ENCODE measurements at places on chromosomes 12 and 14.
A peak's percentile ranks its signal among the peaks of the same experiment; 100 is the strongest.

- no peak for DNase-seq
Observed at GRCh38 chr12:14905269-14906004, 19.8 kb upstream of the MGP start.

GRCh38 chr12:85007836-85008235 is 28.2 kb downstream of the TSPAN19 start:
- DNase-seq = no peak

DNA sequence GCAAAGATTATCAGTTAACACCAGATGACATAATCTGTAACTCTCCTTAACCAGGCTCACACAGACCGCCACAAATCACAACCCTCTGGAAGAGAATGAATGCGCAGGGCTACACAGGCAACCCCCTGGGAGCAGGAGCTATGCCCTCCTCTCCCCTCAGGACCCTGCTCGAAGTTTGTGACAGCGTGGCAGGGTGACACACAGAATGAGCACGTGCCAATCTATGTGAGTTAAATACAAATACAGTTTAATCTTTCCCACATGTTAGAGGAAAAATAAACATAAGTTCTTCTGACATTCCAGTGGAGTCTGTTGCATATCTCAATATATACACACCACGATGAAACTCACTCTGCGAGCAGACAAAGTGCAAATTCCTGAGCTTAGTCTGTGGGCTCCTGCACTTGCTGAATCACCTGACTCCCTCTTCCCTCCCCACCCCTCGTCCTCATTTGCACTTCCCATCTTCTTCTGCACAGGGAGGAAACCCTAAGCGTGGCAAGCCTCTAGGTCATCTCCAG is 37.6 kb downstream of the BCAT1 start:
- no peak for DNase-seq

DNA sequence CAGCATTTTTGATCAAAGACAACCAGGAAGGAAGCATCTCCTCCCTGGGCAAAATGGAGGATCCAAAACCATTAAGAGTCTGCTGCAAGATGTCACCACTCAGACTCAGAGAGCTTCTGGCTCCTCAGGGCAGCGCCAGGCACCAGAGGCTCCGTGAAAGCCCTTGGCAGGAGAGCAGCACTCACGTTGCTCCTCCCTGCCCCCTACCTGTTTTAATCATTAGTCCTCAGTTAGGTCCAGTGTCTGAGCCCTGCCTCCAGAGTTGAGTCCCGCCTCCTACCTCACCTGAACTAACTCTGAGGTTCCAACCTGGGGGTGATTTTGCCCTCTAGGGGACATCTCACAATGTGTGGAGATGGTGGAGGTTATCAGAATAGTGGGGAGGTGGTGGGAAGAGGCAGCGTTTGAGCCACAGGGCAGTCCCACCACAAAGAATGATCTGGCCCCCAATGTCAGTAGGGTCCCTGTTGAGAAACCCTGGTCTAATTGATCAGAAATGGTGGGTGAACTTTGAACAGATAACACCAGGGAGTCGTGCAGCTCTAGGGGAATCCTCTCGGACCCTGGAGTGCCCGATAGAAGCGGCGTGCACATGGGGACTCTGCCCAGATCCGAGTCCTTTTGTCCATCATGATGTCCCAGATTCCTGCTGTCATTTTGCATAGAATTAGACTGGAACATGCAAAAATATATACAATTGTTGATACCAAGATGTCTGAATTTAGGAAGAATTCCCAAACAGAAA is 156.7 kb upstream of the DIO3 start:
- no peak for DNase-seq

DNA sequence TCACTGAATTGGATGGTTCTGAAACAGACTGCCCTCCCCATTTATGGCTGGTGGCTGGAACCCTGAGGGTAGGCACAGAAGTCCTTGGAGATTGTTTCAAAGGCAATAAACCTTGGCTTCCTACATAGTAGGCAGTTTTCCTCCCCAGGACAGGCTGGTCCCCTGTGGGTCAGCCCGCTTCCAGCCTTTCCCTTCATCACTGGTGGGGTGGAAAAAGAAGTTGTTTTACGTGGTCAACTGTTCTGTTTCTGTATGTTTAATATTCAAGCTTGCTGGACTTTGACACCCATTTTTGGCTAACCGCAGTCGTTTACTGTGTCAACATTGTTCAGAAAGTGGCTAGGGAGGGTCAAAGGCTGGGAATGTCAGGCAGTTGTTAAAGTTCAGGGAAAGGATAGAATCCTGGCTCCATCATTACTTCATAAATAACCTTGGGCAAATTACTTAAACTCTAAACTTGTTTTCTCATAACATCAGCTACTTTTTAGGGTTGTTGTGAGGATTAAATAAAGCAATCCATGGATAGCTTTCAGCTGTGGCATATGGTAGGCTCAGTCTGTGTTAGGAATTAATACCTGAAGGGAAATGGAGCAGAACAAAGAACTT is 2.4 kb downstream of the KLHDC2 start:
- no peak for DNase-seq

GRCh38 chr14:49677643-49678042 is 10.4 kb downstream of the POLE2 start:
- no peak for DNase-seq

DNA sequence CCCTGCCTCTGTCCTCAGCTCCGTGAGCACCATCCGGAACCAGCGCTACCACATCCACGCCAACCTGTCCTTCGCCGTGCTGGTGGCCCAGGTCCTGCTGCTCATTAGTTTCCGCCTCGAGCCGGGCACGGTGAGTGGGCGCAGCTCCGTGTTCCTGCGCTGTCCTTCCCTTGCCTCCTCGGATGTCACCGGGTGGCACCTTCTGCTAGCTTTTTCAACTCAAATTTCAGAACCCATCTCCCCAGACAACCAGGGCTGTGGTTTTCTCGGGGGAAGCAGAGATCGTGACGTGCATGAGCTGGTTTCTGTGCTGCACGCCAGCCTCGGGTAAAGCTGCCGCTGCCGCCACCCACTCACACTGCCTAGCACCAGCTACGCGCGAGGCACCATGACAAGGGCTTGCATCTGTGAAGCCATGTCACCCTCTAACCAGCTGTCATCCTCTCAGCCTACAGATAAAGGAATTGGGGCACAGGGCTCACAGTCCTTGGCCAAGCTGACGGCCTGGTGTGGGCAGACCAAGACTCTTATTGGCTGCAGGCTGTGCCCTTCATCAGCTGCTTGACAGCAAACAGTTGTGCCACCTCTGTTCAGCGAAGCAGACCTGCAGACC is 152.1 kb downstream of the ADGRD1 start:
- no peak for DNase-seq

DNA sequence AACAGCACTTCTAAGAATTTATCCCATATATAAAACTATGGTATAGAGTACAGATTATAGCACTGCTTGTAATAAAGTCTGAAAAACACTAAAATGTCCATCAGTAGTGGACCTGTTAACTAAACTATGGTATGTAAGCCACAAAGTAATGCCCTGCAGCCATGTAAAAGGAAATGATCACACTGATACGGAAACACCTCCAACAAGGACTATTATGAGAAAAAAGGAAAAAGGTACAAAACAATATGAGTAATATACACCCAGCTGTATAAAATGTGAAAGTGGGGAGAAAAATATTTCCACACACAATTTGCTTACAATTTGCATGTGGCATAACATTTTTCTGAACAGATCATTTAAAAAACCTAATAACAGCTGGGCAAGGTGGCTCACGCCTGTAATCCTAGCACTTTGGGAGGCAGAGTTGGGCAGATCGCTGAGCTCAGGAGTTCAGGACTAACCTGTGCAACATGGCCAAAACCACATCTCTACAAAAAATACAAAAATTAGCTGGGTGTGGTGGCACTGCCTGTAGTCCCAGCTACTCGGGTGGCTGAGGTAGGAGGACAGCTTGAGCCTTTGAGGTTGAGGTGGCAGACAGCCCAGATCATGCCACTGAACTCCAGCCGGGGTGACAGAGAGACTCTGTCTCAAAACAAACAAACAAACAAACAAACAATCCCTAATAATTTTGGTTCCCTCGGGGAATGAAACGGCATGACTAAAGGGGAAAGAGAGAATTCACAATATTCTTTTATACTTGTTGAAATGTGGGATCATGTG is 250.5 kb downstream of the MED13L start:
- DNase-seq = no peak

GRCh38 chr12:121443193-121443870 is 43.4 kb downstream of the RNF34 start:
- peak; percentile 68 for DNase-seq

GRCh38 chr14:84272290-84272721 is 1257.6 kb upstream of the FLRT2 start:
- no peak for DNase-seq

DNA sequence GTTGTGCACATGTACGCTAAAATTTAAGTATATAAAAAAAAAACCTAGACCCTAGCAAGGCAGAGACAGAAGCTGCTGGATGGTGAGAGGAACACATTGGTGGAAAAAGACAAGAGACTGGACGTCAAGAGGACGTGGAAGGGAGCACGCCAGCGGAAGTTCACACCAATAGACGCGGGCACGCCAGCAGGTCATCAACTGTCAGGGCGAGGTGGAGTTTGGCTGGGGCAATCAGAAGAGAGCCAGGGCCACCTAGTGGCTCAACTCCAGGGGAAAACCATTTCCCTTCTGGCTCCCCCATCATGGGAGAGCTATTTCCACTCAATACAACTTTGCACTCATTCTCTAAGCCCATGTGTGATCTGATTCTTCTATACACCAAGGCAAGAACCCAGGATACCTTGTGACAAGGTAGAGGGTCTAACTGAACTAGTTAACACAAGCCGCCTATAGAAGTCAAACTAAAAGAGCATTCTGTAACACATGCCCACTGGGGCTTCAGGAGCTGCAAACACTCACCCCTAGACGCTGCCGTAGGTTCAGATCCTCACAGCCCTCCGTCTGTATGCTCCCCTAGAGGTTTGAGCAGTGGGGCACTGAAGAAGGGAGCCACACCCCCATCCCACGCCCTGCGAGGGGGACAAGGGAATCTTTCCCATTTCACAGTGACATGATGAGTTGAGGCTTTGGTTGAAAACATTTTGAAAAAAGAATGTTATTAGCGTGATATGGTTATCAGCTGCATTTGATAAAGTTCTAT is 702.7 kb downstream of the TMTC2 start:
- no peak for DNase-seq

DNA sequence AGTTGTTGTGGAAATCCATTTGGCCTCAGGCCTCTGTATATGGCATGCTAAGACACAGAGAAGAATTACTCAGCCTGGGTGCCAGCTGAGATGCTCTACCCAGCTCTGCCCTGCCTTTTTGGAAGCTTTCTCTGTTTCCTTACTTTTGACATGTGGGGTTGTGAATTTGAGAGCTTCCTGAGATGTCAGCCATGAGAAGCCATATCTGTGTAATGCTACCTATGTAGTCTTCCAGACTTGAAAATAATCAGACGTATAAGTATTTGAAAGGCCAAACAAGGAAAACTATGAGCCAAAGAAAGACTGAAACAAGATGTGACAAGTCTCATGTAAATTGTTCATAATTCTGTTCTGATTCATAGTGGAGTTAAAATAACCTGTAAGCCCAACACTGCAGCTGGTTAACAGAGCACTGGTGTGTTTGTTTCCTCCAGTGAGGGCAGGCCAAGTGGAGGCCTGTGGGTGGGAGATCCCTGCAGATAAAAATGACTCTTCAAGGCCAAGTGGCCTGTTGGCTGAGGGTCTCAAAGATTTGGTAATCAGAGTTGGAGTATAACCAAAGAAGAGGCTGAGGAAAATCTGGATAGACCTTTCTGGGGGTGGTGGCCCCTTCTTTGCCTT is 94.0 kb downstream of the TMX1 start:
- no peak for DNase-seq

GRCh38 chr12:14814014-14814413 is at the start of gene SMCO3:
Gene SMCO3 (minus strand): TSS chr12:14814182. CDS start chr12:14806680, 7,502 bp downstream.
- DNase-seq = no peak

GRCh38 chr12:119410396-119410795 is 75.9 kb downstream of the CCDC60 start:
- no peak for DNase-seq

DNA sequence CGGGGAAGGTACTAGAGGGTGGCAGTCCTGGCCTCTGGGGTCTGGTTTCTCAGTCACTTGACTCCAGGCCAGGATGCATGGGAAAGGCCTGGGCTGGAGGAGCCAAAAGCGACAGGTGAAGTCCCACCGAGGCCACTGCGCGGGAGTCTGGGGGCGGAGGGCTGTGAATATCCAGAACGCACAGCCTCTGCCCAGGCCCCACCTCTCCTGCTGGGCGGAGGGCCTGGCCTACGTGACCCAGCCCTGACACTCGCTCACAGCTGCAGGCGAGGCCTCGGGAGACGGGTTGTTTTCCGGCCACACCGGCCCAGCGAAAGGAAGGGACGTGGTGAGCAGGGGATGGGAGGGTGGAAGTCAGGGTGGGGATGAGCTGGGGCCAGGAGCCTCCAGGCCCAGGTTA is 91.2 kb downstream of the RFLNA start:
- DNase-seq = no peak

DNA sequence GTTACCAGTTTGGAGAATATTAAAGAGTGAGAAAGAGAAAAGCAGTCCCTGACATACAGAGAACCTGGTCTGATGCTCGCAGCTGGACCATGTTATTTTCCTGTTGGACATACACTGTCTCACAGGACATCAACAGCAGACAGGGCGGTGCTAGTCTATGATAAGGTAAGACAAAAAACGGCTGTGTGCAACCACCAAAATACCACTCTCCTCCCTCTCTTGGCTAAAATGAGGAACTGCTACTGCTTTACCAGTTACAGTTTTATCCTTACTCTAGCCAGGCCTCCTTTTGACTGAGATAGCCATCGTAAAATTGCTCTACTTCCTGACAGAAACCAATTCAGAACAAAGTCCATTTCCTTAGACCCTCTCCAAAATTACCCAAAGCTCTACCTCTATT is 47.0 kb upstream of the ERGIC2 start:
- no peak for DNase-seq

DNA sequence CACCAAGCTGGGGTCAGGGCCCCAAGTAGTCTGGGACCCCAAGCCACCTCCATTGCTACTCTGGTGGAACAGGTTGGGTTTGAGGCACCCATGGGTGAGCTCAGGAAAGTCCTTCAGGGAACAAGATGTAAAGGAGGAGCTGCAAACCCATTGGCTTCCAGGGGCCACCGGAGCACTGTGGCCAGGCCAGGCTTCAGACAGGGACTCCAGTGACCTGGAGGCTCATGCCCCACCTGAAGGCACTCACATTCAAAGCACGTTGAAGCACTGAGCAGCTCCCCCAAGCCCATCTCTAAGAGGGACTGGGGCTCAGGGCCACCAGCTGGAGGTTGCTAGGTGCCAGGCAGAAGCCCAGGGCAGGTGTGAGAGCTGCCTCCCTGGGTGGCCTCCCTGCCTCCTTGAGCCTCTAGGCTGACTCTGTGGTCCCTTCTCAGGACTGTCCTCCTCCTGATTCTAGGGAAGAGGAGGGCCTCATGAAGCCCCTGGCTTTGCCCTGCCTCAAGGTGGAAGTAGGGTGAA is 49.1 kb downstream of the FAM222A start:
- DNase-seq = no peak

GRCh38 chr12:123229051-123229450 is 3.9 kb downstream of the MPHOSPH9 start:
- DNase-seq = no peak

- peak; percentile 69 for DNase-seq
Observed at GRCh38 chr12:53676656-53677015, 753 bp upstream of the ATP5MC2 start.

- DNase-seq = no peak
Observed at GRCh38 chr14:105529569-105530284, 3.3 kb downstream of the TMEM121 start.

- no peak for DNase-seq
Observed at GRCh38 chr14:101028971-101029667, 125.6 kb upstream of the RTL1 start.

All from hypothalamus (tissue), 51 donors.